ENCODE measurements at places on chromosomes 13 and 19.

DNA sequence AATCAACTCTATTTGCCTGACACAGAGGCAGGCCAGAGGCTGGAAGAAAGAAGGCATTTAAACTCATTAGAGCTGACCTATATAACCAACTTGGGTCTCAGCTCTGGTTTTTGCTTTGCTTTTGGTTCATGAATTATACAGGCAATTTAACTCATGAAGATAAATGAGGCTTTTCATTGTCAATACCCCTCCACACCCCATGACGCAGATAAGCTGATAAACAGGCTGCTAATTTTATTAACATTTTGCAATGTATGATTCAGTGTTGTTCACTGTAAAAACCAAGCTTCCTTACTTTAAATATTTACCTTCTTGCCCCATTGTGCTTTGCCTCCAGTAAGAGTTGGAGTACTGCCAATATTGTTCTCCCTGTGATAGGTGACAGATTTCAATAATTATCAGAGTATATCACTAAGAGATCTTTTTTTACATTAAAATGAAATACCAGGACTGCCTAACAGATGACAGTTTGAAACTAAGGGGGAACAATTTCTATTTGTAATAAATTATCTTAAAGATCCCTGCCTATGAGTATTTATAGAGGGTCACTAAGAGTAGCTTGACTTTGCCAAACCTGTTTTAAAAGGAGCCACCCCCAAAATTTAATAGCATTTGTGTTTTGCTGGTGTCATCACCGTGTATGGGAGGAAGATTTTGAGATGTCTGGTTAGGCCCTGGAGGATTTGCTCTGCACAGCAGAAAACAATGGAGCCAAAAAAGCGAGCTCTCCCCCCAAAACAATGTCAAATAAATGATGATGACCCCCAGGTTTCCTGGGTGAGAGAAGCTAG lies 472.7 kb upstream of the NBEA start:
- no peak for DNase-seq

DNA sequence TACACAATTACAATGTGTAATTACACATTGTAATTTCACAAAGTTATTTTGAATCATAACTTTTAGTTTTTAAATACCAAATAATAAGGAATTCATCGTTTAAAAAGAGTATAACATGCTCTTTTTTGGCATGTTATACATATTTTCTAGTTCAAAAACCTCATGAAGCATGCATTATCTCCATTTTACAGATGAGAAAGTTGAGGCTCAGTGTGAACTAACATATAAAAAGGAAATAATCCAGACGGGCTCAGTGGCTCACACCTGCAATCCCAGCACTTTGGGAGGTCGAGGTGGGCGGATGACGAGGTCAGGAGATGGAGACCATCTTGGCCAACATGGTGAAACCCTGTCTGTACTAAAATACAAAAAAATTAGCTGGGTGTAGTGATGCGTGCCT lies 107.9 kb downstream of the PCDH9 start:
- DNase-seq: no peak

DNA sequence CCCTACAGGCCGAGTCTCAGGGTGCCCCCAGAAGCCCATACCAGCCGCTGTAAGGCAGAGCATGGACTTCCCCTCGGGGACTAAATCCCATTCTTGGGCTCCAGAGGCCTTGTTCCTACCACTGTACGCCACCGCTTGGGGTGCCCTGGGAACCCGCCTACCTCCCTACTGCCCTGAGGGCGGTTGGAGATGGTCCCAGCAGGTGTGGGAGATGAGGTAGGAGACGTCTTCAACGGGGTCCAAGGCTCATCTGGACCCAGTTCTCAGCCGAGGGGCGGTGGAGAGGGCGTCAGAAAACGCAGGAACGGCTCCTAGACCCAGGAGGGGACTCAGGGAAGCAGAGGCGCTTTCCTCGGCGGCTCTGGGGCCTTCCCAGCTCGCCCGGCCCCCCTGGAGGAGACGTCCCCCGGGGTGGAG lies 833 bp upstream of the ZIK1 start:
- no peak for DNase-seq

- no peak for DNase-seq
These were observed 834 bp upstream of the ITGBL1 start for GRCh38 chr13:101451641-101452040.

DNA sequence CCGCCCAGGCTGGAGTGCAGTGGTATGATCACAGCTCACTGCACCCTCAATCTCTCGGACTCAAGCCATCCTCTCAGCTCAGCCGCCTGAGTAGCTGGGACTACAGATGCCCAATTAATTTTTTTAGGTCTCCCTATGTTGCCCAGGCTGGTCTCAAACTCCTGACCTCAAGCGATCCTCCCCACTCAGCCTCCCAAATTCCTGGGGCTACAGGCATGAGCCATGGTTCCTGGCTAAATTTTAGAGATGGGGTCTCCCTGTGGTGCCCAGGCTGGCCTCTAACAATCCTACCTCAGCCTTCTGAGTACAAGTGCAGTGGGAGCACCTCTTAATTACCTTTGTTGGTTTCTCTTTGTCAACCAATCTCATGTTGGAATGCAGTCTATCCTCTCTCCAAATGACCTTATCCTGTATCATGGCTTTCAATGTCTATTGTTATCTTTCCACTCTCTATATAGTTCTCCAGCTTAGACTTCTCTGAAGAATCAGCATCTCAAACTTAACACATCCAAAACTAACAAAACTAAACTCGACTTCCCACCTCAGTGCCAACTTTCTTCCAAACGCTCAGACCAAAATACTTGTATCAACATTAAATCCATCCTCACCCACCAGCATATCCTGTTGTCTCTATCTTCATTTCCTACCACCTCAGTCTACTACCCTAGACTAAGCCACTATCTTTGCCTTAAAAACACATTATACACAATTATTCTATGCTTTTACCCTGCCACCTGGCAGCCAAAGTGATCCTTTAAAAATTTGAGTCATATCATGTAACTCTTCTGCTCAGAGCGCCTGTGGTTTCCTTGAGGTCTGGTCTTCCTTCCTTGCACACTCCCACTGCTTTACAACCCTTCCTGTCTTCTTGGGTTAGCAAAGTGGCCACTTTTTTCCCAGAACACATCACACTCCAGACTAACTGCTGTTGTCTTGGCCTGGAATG lies 6.7 kb downstream of the TPT1 start:
- no peak for DNase-seq

DNA sequence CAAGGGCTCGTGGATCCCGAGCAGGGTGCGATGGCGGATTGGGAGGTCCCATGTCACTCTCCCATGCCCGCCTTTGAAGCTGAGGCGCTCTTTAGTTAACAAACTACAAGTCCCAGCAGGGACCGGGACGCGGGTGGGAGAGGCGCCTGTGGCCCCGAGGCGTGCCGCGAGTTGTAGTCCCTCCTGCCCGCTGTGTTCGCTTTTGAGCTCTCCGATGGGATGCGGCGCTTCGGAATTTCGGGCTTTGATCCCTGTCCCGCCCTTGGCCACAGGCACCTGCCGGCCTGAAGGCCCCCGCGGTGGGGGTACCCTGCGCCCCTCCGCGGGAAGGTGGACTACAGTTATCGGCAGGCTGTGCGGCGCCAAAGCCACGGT lies 11.0 kb downstream of the CYTH2 start:
- DNase-seq: no peak

- no peak for DNase-seq
These were observed 46.1 kb upstream of the GPC6 start for GRCh38 chr13:93180356-93180969.

DNA sequence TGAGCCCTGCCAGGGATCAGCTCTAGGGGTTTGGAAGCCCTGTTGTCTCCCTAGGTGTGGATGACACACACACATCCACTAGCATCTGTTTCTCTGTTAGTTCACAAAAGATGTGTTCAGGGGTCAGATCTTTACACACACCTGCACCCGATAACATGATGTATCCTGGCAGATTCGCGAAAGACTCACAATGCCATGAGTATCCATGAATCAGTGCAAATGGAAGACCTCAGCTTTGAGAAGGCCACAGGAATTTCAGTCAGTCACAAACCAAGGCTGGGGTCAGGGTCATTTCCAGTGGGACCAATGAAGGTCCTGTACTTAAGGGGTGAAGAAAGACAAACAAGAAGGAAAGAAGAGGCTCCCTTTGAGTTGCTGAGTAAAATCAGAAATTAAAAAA lies 898.2 kb downstream of the UQCRFS1 start:
- DNase-seq: no peak

- DNase-seq: no peak
These were observed 76.8 kb downstream of the FREM2 start for GRCh38 chr13:38763446-38764381.

DNA sequence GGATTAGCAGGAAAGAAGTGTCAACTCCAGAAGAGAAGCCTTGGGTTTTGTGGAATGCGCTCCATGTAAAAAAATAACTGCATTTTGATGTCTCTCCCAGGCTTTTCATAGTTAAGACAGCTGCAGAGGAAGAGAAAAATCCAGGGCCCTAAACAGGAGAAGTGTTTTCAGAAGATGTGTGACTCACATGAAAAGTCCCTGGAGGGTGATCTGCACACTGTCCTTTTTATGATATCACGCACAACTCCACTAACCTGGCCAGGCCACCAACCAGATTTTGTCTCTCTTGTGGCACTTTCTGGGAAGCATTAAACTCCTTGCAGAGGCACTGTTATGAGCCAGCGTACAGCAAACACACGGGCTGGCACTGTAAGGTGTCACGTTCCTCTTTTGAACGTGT lies 267.3 kb downstream of the FGF9 start:
- no peak for DNase-seq

DNA sequence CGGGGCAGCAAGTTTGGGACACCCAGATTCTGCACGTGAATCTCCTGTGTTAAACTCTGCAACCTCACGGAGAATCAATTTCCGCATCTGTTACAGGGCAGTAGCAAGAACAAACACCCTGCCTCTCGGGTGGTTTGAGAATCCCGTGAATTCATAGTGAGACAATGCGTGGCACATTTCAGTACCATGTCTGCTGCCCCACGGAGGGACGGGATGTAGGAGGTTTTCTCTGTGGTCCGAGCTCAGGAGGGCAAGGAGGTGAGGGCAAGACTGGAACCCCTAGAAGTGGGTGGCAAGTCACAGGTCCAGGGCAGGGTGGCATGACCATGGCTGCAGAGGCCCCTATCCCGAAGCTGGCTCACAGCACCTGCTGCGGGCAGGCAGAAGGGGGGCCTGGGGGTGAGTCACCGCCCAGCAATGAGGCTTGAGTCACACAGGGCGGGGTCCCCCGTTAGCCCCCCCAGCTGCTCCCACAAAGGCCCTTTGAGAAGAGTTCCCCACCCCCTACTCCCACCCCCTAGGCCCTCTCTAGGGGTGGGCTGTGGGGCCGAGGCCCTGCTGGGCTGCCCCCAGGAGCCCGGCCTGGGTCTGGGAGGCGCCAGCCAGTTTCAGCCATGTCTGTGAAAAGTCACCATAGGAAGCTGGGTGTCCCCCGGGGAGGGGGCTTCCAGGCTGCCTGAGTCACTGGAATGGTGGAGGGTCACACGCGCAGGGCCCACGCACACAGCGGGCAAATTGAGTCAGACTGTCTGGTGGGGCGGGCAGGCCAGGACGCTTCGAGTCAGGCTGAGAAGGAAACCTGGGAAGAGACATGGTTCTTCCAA lies 25.8 kb upstream of the NANOS3 start:
- DNase-seq: no peak

GRCh38 chr19:5093297-5093928 lies 124.5 kb downstream of the KDM4B start:
- DNase-seq: no peak

- no peak for DNase-seq
These were observed 4.3 kb downstream of the WTIP start for GRCh38 chr19:34485831-34486230.

DNA sequence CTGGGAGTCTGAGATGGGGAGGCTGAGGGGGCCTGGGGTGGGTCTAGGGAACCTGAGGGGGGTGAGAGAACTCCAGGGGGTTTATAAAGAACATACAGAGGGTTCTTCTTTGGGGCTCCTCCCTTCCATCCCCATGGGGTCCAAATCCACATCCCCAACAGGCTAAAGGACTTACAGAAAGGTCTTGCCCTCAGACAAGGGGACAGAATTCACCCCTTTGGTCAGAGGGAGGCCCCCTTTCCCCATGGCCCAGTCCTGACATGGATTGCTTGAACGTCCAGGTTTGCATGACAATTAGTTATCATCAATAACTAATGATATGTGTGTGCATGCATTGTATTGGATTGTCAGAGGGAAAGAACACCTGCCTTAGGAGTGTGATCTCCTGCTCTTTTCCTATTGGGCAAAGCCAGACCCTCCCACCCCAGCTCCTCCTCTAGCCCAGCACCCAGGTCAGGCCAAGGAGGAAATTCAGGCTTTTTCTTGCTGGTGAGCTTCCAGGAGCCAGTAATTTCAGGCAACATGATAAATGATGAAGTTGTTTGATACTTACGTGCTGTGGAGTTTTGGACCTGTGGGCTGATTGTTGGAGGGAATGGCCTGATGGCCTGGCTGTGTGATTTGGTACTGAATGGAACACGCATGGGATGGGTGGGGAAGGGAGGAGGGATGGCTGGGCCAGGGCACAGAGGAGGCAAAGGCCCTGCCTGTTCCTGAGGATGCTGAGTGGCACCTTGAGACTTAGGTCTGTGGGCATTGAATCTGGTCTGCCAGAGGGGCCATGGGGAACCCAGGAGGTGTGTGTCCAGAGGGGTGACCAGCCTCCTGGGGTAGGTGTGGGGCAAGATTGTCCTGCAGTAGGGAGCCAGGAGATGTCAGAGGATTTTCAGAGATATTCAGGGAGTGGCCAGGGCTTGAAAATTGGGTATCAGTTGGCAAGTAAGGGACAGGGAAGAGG lies 1.1 kb downstream of the KLHL26 start:
- DNase-seq: no peak

- no peak for DNase-seq
These were observed 7.5 kb downstream of the FUT2 start for GRCh38 chr19:48703316-48703715.

- DNase-seq: no peak
These were observed 6.4 kb downstream of the KLF2 start for GRCh38 chr19:16330806-16331690.

DNA sequence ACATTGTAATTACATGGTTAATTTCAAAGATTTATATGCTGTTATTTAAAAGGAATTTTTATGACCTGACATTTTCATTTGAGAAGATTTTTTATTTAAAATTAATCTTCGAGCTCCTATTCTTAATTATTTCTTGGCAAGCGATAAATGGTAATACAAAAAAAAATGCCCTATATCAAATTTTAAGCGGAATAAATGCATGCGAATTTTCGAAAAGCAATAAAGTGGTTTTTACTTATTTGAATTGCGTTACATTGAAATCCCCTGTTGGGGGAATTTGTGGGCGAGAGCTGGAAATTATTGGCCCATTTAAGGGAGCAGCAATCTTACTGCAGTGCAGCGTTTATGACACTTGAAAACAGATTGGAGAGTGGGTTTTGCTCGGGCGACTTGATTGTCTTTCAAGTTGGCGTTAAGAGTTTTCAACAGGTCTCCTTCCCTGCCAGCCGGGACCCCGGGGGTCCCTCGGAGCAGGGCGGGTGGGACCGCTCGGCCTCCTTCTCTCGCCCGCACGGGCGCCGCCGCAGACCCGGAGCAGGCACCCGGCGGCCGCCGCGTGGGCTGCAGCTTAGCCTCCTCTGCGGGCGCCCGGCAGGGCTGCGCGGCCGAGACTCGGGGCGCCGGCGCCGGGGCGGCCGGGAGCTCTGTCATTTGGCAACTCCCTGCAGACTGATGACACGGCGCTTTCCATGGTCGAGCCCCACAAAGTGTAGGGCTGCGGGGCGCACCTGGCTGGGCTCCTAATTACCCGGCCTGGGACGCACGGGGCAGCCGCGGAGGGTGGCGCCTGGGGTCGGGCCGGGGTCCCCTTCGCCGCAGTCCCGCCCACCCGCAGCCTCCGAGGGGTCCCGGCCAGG lies 255.1 kb upstream of the SOX21 start:
- no peak for DNase-seq

GRCh38 chr13:114053026-114053425 lies 79.2 kb upstream of the C13orf46 start:
- no peak for DNase-seq

Data from stimulated activated CD4-positive, alpha-beta T cell treated with anti-CD3 and anti-CD28 coated beads, Interleukin-12 subunit alpha, Interleukin-12 subunit beta, amount 100 ng/mL, for 48 hours (primary cell).